Immature natural killer cell (primary cell): ENCODE measurements at places on chromosomes 5 and 9. TPM values are rescaled to one million over a fixed set of nuclear protein-coding genes. Genes with fewer than 3 reads are reported as not detected.

Gene CFAP77
- polyA plus RNA-seq, result not detected

DNA sequence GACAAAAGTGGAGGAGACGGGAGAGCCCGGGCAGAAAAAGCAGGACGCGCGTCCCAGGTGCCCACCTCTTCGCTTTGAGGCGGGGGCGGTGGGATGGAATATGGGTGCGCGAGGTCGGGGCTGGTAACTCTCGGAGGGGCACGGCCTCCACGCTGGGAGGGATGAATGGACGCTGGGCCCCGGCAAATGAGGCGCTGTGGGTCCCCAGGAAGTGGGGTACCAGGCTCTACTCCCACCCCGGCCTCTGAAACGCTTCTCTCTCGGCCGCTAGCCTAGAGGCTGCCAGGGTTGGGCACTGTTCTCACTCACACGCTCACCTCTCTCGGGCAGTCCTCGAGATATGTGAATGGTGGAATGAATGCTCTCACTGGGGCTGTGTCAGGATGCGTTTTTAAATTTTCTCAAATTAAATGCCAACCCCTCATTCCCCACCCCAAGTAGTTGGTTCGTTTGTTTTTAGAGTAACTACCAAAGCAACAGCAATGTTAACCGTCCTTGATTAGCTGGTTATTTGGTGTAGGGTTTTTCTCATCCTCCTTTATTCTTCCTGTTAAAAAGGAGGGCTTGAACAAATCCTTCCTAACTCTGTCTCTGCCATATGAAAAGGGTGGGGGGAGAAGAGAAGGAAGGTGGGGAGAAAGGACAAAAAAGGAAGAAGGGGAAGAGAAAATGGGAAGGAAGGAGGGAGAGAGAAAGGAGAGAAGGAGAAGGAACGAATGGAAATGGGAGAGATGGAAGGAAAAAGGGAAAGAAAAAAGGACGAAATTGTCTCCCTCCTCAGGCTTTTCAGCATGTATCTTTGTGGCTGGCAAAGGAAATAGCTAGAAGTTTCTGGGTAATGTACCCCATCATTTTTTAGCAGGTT, 1.3 kb upstream of the EBF1 start:
- no peak for DNase-seq

GRCh38 chr9:134559013-134559412, 82.6 kb upstream of the COL5A1 start:
- DNase-seq, result no peak

DNA sequence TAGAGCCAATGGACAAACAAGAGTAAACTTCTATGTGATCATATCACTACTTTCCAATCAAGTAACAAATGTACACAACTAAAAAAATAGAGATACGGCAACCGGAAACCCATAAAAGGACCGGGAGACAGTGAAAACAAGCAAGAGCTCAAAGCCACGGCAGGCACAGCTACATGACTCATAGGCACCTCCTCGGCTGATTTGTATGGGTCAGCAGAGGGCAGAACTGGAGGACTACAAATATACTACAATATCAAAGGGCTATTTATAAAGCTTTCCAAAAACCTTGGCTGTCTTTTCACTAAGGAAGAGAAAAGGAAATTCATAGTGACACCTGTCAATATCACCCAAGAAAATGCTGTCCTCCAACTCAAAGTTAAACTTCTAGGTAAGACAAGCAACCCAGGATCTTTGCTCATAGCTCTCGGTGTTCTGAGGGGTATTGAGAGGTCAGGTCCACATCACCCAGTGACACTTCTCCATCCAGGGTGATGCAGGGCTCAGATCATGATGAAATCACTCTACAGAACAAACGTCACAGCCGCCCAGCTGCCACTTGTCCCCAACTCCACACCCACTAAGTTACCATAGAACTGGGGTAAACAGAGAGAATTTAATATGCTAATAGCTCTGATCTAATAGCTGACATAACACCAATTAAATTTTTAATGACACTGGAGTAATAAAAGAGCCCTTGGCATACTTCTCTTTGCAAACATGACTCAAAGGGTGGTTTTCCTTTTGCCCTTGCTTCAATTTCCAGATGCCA, 41.3 kb downstream of the PFDN1 start:
- DNase-seq, result no peak

DNA sequence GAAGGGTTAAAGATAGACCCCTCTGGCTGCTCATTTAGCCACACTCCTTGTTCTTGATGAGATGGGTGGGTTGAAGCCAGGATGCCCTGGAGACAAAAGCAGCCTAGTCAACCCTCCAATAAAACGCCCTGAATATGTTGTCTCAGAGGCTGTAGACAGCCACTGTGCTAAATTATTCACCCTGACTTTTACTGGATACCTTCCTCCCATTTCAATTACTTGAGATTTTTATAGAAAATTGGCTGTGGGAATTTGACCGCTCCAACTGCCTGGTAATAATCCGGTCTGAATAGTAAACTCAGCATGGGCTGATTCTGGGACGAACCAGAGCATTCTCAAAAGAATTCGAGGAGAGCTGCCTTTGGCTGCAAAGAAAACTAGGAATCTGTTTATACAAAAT, 104.2 kb downstream of the SNX18 start:
- no peak for DNase-seq

GRCh38 chr9:130328349-130328801, 62.8 kb downstream of the HMCN2 start:
- no peak for DNase-seq

GRCh38 chr5:33299621-33300208, 141.1 kb upstream of the TARS1 start:
- DNase-seq, result no peak
